Adipocyte (in vitro differentiated cells): ENCODE measurements at places on chromosomes 3 and 15.

GRCh38 chr3:56355570-56356185 lies 112.6 kb downstream of the ERC2 start:
- no peak for DNase-seq

GRCh38 chr3:41662288-41662687 lies 299.6 kb downstream of the ULK4 start:
- DNase-seq: peak; percentile 19

DNA sequence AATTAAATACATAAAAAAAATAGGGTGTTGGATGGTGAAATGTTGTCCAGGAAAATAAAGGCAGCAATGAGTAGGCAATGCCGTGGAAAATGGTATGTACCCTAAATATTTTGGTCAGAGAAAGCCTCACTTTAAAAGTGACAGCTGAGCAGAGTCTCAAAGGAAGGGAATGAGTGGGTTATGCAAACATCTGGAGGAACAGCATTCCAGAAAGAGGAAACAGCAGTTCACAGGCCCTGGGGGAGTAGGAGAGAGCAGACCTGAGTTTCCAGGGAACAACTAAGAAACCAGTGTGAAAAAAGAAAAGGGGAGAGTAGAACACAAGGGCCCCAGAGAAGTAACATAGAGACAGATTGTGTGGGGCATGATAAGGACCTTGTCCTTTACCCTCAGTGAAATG lies 230.0 kb upstream of the CNTN3 start:
- no peak for DNase-seq

GRCh38 chr3:86673991-86674390 lies 317.0 kb downstream of the VGLL3 start:
- DNase-seq: no peak

DNA sequence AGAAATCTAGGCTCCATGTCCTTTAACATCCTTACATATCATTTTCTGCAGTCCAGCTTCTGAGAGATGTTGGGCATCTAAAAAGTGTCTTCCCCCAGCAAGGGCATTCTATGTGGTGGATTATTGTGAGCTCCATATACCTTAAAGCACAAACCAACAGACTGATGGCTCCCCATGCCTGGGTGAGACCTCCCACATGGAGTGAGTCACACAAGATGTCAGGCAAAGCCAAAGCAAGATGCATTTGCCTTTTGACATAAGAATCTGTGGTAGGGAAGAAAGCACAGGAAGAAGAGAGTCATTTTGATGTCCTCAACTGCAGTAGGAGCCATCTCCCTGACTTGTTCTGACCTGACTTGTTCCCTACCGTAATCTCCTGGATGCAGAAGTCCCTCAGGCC lies 238.7 kb upstream of the EIF1B start:
- no peak for DNase-seq

DNA sequence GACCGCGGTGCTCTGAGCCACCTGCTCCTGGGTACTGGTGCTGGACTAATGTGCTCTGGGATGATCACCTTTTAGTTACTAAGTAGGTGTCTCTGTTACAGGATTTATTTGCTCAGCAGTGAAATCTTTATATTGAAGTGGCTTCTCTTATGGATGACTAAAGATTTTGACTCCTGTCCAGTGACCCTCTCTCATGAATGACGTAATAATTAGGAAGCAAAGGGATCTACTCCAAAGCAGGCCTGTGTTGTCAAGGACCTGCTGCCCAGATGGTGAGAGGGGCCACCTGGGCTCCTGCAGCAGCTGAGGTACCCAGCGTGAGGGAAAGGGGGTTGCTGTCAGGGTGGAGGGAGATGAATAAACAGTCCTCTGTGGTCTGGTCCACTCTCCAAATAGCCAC lies 263.6 kb downstream of the GABRG3 start:
- no peak for DNase-seq

DNA sequence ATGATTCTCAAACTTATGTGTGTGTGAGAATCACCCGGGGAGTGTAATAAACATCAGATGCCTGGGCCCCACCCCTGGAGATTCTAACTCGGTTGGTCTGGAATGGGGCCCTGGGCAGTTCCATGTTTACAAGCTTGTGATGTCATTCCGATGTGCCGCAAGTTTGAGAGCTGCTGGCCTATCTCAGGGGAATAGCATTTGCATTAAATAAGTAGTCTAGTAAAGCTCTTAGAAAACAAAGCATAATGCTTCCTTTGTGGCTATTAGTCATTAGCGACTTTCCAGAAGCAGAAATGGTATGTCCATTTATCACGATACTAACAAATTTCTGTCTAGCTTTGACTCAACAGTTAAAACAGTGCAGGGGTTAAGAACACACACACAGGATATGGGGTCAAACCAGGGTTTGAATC lies 20.9 kb downstream of the PGBD4 start:
- DNase-seq: no peak

GRCh38 chr3:120773932-120774331 lies 31.4 kb downstream of the GTF2E1 start:
- DNase-seq: no peak

DNA sequence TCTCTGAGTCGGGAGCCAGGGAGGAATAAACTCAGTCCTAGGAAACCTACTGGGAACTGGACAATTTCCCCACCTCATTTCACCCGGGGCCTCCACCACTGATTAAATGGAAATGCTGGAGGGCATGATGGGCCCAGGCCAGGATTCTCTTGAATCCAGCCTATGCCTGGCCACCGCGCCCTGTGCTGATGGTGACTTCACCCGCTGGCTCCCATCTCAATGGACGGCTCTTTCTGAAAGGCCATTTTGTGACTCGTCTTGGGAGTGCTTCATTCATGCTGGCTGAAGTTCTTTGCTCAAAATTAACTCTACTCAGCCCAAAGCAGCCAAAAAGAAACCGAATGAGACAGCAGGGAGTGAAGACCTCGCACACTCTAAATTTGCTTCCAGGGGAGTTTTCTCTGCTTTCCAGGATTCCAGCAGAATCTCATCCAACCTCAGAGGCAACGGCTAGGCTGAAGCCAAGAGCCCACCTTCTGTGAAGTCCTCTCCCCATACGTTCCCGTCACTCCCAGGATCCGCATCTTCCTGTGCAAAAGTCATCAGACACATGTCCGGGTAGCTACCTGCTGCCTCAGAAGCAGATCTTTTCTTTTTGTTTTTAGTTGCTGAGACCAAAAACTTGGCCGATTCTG lies 266.0 kb upstream of the ICE2 start:
- no peak for DNase-seq

GRCh38 chr3:16864610-16865313 lies 20.0 kb upstream of the PLCL2 start:
- DNase-seq: peak; percentile 74

DNA sequence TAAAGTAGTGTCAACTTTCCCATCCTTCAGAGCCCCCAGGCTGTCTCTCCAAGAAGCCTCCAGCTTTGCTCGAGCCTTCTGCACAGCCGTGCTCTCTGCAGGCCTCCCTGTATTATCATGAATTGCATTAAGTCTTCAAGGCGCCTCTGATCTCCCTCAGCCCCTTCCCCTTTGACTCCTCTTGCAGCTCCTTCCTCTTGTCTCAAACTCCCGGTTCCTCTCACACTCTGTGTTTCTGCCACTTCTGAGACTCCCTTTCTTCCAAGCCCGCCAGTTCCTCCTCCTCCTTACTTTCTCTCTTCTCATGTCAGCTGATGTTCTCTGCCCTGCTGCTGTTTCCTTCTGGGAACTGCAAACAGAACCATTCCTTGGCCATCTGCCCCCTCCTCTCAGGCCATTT lies 418.8 kb downstream of the EPHB1 start:
- DNase-seq: no peak

DNA sequence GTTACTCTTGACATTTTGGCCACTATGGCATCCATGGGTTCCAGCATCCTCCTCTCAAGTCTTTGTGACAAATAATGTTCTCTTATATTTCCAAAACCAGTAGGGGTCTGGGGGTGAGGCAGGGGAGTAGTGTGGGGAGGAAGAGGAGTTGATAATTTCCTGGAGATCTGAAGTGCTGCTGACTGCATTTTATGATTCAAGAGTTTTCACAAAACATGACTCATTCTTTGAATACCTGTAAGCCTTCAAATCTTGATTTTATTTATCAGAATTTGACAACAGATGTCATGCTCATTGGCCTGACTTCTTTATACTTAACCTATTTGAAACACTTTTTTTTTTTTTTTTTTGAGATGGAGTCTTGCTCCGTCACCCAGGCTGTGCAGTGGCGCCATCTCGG lies 98.8 kb upstream of the PLXND1 start:
- no peak for DNase-seq

- DNase-seq: no peak
Observed at GRCh38 chr3:113310960-113311359, 99.6 kb downstream of the BOC start.

- no peak for DNase-seq
Observed at GRCh38 chr15:92579486-92579885, 76.1 kb downstream of the FAM174B start.

DNA sequence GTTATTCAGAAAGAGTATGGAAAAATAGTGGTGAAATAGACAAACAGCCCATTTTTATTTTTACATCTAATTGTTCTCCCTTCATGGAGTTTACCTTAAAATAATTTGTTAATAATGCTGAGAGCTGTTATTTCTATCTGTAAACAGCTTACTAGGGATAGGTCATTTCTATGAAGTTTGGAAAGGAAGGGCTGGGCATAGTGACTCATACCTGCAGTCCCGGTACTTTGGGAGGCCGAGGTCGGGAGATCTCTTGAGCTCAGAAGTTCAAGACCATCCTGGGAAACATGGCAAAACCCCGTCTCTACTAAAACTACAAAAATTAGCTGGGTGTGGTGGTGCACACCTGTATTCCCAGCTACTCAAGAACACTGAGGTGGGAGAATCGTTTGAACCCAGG lies 624.3 kb upstream of the LMCD1 start:
- no peak for DNase-seq

GRCh38 chr3:122688996-122689395 lies 8.4 kb downstream of the PARP14 start:
- DNase-seq: no peak

DNA sequence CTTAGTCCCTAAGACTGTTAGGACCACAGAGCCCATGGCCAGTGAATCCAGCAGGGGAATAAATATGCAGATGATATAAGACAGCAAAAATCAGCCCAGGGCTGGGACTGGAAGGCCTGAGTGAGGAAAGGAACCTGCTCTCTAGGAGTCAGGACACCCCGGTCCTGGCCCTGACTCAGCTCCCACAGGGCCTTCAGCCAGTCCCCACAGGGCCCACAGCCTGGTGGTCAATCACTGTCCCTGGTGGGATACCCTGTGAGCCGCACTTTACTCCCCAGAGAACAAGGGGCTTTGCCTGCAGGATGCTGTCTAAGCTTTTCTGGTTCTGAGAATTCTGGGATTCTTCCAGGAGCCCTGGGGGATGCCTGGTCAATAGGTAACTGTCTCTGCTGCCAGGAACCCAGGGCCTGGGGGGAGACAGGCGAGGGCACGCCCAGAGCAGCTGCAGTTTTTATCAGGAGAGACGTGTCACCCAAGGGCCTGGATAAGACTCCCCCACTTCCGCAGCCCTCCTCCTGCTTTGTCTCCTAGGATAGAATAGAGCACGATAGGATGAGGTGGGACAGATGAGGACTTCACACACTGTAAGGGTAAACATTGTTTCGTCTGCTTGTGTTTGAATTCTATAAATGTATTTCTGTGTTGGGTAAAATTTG lies 49.5 kb upstream of the MCF2L2 start:
- no peak for DNase-seq

- peak; percentile 97 for DNase-seq
Observed at GRCh38 chr15:99486371-99487336, 79.1 kb upstream of the MEF2A start.

DNA sequence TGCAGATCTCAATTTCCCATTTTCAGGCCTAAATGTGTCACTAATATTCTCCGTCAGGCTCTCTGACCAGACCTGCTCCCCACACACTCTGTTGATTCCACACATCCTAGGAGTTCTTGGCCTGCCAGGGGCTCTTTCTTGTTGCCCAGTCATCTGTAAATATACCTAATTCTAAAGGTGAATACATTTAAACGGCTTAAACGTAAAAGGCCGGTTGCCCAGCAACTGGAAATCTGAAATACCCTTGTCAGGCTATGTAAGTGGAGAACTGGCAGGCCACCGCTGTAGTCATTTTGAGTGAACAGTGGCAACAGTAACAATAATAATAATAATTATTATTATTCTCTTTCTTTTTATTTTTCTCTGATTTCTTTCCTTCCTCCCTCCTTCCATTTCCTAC lies 302.7 kb downstream of the AGBL1 start:
- DNase-seq: no peak

DNA sequence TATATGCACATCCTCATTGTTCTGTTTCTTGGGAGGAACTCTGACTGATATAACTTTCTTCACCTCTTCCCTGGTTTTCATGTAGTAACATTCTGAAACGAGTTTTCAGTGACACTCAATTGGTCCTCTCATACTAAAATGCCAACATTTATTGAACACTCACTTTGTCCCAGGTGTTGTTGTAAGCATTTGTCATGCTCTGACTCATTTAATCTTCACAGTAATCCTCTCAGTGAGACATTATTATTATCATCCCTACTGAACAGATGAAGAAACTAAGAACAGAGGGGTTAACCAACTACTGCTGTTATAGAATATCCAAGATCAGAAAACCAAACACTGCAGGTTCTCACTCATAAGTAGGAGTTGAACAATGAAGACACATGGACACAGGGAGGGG lies 94.1 kb upstream of the MRPL3 start:
- DNase-seq: no peak

GRCh38 chr3:64806668-64807605 lies 119.1 kb upstream of the ADAMTS9 start:
- DNase-seq: no peak

DNA sequence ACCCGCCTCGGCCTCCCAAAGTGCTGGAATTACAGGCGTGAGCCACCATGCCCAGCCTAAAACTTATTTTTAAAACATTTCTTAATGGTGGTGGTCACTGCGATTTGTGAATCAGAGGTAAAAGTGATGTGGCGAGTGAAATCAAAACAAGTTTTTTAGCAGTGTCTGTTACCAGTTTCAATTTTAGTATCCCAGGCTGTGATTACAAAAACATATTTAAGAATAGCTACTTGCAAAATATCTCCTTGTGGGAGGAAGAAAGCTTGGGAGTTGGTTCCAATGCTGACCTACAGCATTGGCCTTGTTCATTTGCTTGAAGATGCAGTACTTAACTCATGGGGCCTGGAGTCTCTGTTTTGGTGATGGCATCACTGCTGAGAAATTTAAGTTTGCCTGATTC lies 4.5 kb downstream of the RAB7A start:
- DNase-seq: no peak

DNA sequence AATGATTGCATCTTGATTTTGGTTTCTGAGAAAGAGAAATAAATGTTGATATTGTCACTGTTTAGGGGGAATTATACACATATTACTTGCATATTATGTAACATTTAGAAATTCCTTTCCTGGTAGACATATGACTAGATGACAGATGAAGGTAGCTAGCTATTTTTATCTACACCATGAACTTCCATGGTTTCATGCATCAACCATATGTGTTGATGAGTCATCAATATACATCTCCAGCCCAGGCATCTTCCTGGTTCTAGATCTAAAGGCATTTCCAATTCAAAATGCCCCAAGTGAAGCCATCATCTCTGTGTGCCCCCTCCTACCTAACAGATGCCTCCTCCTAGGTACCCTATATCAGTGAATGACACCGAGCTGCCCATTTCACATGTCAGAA lies 9.5 kb upstream of the ADAMTSL3 start:
- DNase-seq: no peak
